Stimulated activated CD4-positive, alpha-beta T cell treated with anti-CD3 and anti-CD28 coated beads, Interleukin-12 subunit alpha, Interleukin-12 subunit beta, amount 100 ng/mL, for 48 hours (primary cell): ENCODE measurements at places on chromosomes 13 and 19.

- DNase-seq: no peak
Observed at GRCh38 chr13:113822956-113823744, 40.7 kb downstream of the GAS6 start.

- DNase-seq: no peak
Observed at GRCh38 chr19:39525205-39525604, 7.4 kb downstream of the EID2B start.

DNA sequence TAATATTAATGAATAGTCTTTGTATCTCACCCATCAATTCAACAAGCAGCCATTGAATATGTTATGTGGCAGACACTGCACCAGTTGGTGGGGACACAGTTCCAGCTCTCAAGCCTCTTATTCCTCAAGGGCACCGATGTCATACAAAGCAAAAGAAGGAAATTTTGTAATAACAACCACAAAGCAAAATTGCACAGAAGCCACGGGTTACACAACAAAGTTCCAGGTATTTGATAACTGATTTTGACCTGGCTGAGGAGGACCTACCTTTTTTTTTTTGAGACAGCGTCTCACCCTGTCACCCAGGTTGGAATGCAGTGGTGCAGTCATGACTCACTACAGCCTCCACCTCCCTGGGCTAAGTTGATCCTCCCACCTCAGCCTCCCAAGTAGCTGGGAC, 266.7 kb downstream of the FOXO1 start:
- no peak for DNase-seq

DNA sequence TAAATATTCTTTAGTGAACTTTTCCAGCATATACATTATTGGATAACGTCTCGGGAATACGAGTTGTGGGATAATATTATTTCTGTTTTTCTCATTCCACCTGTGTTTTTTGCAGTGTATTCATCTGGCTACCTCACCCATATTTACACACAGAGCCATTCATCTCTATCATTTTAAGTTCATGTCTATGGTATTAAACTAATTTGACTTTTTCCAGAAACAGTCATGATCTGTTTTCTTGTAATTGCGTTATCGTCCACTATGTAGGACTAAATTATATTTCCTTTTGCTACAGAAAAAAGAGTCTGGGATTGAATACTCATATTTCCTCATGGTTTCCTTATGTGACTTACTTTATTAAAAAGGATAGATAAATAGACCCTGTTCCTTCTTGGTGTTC, 2.7 kb downstream of the ATP11A start:
- no peak for DNase-seq

- DNase-seq: no peak
Observed at GRCh38 chr13:40639221-40639681, 27.2 kb downstream of the FOXO1 start.

DNA sequence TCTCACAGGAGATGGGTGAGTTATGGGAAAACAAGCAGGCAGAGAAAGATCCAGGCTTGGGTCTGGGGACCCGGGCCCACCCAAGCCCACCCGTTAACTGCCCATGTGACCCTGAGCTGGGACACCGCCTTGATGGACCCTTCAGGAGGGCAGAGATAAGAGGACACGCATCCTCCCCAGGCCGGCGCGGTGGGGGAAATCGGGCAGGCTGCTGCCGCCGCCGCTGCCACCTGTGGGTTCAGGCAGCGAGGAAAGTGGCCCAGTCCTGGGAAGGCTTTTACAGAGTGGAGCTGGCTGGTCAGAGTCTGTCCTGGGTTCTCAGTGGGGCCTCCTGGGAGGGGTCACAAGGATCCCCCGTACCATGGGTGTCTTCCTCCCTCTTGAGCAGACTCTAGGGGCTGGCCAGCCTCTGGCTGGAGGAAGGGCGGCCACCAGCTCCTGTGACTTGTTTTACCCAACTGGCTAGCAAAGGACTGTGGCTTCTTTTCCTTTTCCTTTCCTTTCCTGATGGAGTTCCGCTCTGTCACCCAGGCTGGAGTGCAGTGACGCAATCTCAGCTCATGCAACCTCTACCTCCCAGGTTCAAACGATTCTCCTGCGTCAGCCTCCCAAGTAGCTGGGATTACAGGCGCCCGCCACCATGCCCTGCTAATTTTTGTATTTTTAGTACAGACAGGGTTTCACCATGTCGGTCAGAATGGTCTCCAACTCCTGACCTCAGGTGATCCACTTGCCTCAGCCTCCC, 155.4 kb downstream of the KDM4B start:
- DNase-seq: no peak

DNA sequence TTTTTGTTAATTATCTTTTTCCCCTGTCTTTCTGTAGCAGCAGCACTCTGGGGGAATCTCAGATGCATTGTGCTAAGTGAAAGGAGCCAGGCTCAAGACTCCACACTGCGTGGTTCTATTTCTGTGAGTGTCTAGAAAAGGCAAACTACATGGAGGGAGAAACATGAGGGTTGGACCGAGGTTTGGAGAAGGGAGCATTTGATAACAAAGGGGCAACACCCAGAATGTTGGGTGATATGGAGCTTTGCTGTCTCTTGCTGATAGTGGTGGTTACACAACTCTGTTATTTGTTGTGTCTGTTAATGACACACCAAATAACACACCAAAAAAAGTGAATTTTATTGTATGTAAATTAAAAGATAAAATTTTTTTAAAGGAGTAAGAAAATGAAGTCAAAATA, 107.8 kb downstream of the COL4A2 start:
- DNase-seq: no peak

DNA sequence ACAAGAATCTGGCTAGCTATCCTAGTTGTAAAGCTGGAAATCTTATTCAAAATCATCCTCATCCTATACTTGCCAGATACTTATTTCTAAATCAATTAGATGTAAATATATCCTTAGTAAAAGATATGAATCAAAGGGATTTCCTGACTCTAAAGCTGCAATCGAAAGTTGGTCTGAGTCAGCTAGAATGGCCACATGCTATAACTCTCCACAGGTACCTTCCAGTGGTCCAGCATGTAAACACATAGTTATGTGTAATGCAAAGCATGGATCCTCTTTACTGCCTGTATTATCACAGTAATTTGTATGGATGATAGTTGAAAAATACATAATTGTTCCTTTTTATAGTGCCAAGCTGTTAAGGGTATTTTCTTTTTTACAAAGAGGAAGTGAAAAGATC, 27.4 kb downstream of the SLITRK6 start:
- no peak for DNase-seq

- DNase-seq: no peak
Observed at GRCh38 chr13:85970727-85971126, 171.5 kb upstream of the SLITRK6 start.

GRCh38 chr13:44024846-44025195, 145.1 kb downstream of the LACC1 start:
- no peak for DNase-seq

- DNase-seq: peak; percentile 38
Observed at GRCh38 chr19:42528354-42529247, at the start of gene CEACAM1. Gene CEACAM1 (minus strand): TSS chr19:42528481. CDS start chr19:42528374, 107 bp downstream.

- no peak for DNase-seq
Observed at GRCh38 chr13:31930901-31931522, 100.6 kb upstream of the FRY start.

DNA sequence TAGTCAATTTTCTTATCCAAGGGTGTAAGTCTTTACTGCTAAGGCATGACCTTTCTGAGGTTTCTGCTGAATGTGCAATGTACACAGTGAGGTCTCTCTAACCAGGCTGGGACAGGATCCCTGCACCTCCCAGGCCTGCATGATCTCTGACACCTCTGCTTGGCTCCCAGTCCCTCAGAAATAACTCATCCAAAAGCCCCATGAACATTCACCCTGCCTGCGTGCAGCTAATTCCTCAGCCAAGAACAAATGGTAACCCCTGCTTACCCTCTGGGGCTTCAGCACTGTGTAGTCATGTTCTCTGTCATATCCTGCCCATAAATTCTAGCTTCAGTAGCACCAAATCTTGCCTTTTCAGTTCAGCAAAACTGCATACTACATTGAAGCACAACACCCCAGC, 1146.3 kb upstream of the MIR17HG start:
- DNase-seq: no peak

DNA sequence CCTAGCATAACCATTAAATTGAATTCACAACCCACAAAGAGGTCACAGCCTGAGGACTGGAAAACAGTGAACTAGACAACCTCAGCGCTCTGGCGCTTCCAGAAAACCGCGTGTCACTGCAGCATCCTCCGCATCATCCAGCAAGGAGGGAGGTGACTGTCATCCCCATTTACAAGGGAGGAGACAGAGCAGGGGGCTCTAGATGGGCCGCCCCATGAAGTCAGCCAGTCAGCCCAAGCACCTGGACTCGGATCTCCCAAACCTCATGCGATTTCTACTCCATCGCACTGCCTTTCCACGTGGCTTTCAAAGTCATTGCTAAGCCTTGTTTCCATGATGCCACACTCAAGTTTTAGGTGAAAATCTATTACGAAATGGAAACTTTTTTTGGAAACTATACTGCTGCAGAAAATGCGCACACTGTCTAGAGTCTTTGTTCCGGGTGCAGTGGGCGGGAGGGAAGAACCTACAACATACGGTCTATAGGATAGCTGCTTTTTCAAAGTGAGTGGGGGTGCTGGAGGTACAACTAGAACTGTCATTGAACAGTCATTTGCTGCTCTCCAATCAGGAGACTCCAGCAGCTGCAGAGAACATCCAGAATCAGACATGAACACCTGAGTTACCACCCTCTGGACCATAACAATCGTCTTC, 2.8 kb downstream of the AP3D1 start:
- no peak for DNase-seq

- no peak for DNase-seq
Observed at GRCh38 chr13:26327940-26328725, 74.2 kb downstream of the CDK8 start.

DNA sequence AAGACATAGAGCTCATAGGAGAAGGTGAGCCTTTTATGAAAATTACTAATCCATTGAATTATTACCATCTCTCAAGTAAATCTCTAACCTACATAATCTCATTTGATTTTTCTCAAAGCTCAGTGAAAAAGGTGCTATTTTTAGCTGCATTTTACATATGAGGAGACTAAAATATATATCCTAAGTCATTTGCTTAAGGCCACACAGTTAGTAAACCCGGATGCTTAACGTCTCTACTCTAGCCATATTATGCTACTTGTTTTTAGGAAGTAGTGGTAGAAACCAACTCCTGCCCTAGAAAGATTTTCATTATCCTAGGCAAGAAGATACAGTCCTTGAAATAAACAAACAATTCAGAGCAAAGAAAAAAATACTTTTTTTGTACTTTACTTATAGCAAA, 108.9 kb downstream of the RBM26 start:
- no peak for DNase-seq

DNA sequence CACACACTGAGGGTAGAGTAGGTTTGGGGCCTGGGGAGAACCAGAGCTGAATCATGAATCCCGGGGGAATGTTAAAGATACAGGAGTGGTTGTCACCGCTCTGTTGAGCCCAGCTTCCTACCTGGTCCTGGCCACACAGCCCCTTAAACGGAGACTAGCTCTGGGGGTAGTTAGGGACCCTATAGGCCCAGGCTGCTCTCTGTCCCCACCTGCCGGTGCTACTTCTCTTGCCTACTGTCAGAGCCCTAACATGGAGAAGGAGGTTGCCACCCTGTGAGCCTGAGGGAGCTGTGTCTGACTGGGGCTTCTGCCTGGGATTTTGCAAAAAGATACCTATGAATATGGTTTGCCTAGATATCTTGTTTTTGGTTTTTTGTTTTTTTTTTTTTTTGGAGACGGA, 36.6 kb upstream of the ZNF429 start:
- no peak for DNase-seq

GRCh38 chr13:63636316-63636993, 2220.8 kb upstream of the PCDH20 start:
- DNase-seq: no peak

DNA sequence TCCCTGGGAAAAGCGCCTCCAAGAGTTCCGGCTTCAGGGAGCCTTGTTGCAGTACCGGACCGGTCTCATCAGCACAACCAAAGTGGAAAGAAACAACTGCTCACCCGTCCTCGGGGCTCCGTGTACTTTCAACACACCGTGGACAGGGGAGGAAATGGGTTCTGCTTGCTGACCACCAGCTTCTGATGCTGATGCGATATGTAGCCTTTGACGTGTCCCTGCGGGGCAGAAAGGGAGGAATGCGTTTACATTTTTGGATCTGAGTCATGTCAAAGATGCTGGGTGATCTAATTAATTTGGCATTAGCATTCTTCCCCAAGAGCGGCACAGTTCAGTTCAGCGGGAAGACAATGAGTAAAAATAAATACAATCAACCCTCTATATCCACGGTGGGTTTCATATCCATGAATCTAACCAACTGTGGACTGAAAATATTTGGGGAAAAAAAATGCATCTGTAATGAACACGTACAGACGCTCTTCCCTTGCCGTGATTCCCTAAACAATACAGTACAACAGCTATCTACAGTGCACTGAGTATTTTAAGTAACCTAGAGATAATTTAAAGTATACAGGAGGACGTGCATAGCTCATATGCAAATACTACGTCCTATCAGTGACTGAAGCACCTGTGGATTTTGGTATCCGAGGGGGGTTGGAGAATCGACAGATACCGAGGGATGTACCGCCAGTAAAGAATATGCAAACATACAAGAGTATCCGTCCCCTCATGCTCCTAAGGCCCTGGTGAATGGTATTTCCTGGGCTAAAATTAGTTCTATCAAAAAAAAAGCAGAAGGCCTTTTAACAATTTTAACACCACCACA, 19.8 kb downstream of the PROZ start:
- DNase-seq: no peak

- no peak for DNase-seq
Observed at GRCh38 chr19:36093146-36093662, 17.7 kb upstream of the OVOL3 start.

DNA sequence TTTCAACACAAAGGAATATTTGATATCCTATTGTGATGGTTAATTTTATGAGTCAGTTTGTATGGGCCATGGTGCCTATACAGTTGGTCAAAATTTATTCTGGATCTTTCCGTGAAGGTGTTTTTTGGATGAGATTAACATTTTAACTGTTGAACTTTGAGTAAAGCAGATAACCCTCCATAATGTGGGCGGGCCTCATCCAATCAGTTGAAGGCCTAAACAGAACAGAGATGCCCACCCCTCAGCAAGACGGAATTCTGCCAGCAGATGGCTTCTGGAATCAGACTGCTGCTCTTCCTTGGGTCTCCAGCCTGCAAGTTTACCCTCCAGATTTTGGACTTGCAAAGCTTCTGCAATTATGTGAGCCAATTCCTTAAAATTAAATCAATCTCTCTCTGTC, 16.0 kb downstream of the CSNK1A1L start:
- DNase-seq: no peak

DNA sequence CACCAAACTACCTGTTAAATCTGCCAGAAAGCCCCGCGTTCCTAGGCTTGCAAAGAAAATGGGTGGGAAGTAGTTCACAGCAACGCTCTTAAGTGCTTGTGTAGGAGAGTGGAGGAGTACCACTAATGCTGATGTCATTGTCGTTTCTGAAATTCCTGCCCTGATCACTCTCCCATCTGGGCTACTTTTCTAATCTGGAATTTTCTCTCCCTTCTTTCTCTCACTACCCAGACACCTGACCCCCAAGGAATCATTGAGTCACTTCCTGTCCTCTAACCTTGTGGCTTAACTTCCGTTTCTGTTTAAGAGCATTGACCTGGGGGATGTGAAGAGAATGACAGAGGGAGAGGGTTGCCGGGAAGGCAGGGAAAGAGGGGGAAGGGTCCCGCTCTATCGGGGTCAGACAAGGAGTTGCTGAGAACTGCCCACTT, 98.7 kb downstream of the STARD13 start:
- no peak for DNase-seq
